ENCODE measurements at places on chromosomes 6 and 20.

- DNase-seq, result no peak
Observed at GRCh38 chr6:17200395-17200794, 80.8 kb upstream of the RBM24 start.

DNA sequence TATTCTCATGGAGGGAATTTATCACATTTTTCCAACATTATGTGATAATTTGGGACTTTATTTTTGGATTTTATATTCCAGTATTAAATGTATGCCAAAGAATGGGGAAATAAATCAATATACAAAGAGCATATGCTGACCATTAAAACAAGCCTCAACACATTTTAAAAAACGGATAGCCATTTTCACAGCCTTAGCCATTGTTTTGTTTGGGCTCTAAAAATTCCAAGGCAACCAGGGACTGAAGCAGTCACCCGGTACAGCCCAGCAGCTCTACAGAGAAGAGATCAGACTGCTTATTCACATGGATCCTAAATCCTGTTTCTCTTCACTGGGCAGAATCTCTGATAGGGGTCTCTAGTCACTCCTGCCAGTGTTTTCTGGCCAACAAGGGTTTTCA lies 150.2 kb upstream of the OGFRL1 start:
- DNase-seq, result no peak

- no peak for DNase-seq
Observed at GRCh38 chr6:133067960-133068359, 173.2 kb upstream of the EYA4 start.

DNA sequence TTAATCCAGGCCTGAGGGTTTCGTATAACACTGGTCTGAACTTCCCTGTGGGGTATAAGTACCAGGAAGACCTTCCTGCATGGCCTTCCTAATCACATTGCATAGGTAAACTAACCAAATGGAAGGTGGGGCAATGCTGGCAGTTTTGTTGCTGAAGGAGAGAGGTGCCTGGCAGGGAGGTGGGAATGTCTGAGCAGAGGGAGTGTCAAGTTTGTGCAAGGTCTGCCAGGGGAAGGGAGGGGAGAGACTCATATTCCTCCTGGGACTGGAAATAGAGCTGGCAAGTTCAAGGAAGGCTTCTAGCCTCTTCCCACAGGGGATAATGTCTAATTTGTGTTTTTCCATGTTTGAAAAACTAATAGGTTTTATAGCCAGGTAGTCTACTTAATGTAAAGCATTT lies 70.6 kb downstream of the HDDC2 start:
- no peak for DNase-seq

DNA sequence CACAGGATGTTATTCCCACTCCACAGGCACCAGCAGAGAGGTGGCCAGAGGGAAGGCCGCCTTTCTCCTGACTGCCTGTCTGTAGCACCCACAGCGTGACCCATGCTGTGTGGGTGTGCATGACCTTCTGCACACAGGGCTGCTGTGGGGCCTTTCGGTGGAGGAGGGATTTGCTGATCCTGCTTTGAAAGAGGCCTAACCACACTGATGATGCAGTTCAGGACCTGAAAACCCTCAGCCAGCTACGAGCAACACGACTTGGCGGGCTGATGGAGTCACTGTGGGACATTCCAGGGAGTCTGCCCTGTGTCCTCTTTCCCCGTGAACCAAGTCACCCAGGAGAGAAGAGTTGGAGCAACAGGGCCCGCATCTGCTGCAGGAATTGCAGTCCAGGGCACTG lies 49.1 kb downstream of the SYTL3 start:
- DNase-seq, result no peak

DNA sequence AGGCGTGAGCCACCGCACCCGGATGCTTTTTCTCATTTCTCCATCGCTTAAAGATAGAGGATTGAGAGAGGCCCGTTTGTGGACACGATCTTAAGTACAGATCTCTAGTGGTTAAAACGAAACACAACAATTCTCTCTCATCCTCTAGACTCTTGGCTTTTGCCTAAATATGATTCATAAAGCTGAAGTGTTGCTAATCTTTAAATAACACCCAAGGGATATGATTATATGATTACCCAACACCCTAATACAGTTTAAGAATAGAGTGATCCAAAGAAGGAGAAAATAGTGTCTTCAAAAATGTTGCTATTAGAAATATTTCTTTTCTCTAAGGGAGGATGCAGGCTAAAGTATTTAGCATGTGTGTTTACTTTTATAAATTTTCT lies 50.4 kb downstream of the MTHFD1L start:
- peak; percentile 72 for DNase-seq

DNA sequence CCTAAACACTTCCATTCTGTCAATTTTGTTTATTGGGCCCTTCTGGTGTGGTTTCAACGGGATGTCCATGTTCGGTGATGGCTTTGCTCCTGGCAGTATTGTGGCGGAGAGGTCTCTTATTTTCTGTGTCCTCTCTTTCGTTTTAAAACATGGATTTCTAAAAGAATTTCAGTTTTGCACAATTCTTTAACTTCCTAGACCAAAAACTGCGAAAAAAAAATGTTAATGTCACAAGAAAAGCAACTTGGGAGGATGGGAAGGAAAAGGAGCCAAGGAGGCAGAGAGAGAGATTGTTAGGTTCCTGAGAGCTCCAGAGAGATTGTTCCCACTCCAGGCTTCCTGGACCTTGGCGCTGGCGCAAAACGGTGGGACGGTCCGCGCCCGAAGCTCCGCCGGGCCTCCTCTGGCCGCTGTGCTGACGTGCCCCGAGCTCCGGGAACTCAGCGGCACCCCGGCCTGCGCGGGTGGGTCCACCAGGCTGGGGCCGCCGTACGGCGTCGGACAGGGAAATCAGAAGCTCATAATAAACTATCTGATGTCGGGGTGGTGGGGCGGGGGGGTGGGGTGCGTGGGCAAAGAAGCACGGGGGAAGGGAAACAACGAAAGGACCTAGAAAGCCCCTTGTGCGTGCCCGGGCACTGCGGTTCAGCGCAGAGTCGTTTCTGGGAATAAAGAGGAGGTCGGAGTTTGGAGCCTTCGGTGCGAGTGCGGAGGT lies 951 bp upstream of the OLIG3 start:
- no peak for DNase-seq

- no peak for DNase-seq
Observed at GRCh38 chr20:46893877-46894578, 615 bp upstream of the EYA2 start.

DNA sequence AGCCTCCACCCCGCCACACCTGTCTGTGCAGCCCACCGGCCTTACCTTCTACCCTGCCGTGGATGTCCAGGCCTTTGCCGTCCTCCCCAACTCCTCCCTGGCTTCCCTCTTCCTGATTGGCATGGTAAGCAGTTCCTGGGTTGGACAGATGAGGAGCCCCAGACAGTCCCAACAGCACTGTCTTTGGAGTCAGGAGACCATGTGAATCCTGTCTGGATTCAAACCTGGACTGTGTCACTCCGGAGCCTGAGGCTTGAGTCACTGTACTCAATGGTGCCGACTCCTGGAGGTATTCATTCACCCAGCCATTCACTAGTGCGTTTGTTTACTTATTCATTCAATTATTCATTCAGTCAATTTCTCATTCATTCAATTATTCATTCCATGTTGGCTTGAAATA lies 20.0 kb upstream of the LBP start:
- no peak for DNase-seq

DNA sequence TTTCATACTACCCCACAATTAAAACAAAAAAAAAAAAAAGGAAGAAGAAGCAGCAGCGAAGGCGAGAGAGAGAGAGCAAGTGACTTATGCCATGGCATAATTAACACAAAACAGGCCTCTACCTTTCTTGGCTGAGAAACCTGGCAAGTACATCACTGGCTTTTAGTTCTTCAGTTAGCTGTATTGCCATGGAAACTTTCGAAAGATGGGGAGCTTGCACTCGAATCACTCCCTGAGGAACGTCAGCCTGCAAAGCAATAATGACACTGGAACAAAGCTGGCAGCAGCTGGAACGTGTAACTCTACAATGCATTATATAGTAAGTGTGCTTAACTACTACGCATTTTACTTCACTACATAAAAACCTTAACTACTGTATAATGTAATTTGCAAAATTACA lies 126.1 kb downstream of the ARHGAP18 start:
- DNase-seq, result no peak

DNA sequence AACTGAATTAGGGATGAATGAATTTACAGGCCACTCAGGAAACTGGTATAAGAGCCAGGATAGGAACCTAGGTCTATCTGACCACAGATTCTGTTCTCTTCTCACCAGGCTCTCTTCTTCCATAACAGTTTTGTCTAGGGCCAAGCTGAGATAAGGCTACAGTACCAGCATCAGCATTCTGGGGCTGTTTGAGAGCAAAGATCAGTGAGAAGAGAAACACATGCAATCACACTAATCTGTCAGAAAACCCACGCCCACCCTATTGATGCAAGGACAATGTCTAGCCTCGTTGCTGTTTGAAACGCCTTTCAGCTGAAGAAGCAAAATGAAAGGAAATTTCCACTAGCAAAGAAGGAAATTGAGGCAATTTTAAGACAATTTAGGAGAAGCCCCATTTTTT lies 137.7 kb downstream of the LCA5 start:
- DNase-seq, result no peak

DNA sequence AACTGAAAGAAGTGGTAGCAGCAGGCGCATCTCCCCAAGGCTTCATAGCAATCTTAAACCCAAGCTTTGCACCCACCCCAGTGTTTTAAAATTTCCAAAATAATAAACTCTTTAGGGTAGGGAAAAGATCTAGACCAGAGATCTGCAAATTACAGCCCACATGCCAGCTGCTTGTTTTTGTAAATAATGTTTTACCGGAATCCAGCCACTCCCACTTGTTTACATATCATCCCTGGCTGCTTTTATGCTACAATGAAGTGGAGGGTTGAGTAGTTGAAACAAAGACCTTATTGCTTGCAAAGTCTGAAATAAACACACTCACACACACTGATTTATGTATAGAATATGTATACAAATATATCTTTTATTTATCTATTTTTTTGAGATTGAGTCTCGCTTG lies 30.0 kb downstream of the SLX4IP start:
- no peak for DNase-seq

DNA sequence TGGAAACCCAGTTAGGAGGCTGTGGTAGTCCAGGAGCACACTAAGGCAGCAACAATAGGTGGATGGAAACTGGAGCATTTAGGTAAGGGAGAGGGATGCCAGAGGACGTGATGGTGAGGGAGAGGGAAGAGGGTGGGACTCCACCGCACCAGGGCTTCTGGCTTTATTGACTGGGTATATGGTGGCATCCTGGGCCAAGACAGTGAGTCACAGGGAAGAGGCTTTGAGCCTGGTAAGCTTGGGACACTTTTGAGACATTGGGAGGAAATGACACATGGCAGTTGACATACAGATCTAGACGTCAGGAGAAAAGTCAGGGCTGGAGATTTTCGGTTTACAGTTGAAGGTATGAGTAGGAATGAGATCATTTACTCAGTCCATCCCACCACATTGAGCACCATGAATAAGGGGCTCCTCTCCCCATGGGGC lies 14.9 kb downstream of the NT5E start:
- peak; percentile 82 for DNase-seq

DNA sequence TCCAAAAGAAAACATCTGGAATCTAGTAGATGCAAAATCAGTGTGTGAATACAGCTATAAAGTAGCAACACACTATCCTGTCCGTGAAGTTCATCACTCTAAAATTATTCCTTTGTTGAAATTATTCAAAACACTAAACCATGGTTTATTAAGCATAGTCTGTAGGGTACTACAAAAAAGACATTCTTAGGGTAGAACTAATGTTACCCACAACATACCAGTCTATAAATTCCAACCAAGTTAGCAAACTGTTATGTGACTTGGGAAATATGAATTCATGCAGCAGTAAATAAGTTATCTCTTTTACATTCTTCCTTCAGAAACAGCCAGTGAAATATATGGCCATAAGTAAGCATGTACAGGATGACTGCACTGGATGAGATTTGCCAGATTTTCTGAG lies 580.3 kb upstream of the ADGRB3 start:
- DNase-seq, result peak; percentile 20

DNA sequence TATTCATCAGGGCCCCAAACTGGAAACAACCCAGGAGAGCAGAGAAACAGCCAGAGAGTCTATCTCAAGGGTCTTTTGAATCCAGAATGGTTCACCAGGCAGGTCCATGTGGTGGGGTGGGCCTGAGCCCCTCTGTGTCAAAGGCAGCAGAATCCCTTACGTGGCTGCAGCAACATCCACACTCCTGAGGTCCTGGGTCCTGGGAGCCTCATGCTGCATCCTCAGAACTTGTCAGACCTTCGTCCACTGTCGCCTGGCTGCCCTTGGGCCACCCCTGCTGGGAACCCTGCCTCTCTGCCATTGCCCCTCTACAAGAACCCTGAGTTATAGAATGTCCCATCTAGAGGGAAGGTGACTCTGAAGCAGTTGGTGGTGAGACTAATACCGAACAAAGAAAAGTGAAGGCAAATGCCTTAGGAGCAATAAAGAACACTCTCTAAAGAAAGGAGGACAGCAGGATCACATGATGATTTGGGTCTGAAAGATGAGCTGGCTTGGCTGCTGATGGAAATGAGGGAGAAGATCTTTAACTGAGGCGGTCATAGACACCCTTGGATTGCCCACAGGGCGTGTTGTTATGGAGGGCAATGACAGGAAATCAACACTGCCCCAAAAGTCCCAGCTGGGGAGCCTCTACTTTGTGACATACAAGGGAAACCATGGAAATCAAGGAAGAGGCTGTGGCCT lies 161.2 kb downstream of the SYNDIG1 start:
- no peak for DNase-seq

DNA sequence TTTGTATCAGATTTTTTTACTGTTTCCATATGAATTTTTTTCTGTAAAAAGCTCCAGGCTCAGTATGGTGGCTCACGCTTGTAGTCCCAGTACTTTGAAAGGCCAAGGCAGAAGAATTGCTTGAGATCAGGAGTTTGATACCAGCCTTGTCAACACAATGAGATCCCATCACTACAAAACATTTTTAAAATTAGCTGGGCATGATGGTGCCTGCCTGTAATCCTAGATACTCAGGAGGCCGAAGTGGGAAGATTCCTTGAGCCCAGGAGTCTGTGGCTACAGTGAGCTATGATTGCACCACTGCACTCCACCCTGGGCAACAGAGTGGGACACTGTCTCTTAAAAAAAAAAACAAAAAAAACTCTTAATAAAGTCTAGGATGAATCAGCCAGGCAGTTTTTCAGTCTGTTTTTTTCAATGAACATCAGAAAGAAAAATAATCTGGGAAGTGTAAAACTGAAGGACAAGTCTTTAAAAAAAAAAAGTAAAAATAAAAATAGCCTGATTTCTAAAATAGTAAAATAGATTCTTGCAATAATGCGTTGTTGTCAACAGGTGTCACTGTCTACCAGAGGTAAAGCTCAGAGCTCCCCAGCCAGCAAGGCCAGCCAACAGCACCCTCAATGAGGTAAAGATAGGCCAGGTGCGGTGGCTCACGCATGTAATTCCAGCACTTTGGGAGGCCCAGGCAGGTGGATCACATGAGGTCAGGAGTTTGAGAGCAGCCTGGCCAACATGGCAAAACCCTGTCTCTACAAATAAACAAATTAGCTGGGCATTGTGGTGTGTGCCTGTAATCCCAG lies 9.3 kb upstream of the ATG5 start:
- peak; percentile 49 for DNase-seq

DNA sequence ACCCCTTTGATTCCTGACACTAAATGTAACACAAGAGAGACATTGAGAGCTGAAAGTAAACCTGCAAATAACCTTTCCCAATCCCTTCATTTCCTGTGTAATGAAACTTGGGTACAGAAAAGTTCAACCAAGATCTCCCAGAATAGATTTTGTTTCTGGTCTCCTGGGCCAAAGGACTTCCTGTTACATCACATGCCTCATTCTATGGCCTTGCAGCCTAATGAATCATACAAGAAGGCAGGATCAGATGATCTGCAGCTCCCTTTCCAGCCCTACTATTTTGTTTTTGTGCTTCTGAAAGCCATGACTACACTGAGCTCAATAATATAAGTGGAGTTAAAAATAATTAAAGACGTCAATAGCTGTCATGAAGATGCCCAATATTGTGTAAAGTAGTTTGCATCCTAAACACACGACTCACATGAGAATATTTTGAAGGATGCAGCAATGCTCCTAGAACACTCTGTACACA lies 73.4 kb upstream of the NOX3 start:
- DNase-seq, result peak; percentile 90

Data from AG10803 (cell line).